ENCODE measurements at places on chromosomes 6 and 20.

DNA sequence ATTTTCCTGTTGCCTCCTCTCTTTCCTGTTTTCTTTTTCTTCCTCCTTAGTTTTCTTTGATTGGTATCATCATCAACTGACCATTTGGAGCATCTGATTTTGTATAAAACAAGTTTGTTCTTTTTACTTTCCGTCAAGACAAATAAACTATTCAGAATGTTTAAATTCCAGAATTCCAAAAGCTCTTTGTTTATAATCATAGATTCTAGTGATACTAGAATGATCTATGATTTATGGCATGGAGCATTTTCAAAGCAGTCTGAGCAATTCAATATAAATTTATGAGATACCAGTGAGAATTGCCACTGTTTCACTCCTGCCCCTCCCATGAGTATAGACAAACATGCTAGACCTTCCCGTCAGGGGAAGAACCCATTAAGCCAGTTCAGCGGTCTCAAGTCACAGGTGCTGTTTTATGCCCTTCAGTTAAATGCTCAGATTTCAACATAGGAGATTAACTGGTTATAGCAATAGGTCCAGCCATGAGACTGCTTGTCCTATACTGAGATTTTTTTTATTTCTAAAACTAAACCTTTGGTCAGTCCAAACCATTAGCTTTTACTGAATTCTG, 60.7 kb downstream of the GRIK2 start:
- DNase-seq, result no peak

- DNase-seq, result no peak
Measured at GRCh38 chr6:106163966-106164877, 78.1 kb downstream of the PRDM1 start.

GRCh38 chr20:44465001-44465560, 10.6 kb upstream of the TTPAL start:
- no peak for DNase-seq

- DNase-seq, result no peak
Measured at GRCh38 chr6:27096834-27097511, 150.5 kb upstream of the PRSS16 start.

DNA sequence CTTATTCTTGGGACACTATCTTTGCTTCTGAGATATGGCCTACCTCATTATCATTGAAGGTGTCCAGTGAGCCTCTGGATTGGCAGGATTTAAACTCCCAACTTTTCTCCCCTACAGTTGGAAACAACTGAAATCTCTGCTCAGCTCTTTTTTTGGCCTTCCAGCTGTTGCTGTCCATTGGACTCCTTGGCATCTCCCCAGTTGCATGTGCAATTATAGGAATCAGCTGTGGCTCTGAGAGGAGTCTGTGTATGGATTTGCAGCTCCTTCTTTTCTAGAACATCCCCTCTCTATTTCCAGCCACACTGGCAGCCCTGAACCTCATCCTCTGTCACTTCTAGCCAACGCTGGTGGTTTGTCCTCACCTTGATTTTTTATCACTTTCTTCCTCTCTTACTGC, 21.2 kb downstream of the RAB22A start:
- no peak for DNase-seq

GRCh38 chr6:46993846-46994245, 48.3 kb downstream of the ADGRF1 start:
- no peak for DNase-seq

DNA sequence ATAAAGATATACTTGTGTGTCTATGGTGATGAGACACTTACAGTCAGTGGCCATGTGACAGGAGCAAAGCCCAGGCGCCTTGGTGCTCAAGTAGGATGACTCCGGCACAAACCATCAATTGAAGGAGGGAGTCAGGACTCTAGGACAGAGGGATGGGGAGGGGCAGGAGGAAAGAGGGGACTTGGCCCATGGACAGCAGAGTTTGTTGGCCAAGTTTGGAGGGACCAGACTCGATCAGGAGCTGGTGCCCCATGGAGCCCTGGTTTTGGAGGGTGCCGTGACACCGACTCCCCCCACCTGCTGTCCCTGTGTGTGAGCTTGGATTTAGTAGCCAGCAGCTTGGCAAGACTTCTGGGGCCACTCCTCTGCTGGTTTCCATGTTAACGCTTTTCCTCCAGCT, 66.1 kb downstream of the ADNP start:
- no peak for DNase-seq

DNA sequence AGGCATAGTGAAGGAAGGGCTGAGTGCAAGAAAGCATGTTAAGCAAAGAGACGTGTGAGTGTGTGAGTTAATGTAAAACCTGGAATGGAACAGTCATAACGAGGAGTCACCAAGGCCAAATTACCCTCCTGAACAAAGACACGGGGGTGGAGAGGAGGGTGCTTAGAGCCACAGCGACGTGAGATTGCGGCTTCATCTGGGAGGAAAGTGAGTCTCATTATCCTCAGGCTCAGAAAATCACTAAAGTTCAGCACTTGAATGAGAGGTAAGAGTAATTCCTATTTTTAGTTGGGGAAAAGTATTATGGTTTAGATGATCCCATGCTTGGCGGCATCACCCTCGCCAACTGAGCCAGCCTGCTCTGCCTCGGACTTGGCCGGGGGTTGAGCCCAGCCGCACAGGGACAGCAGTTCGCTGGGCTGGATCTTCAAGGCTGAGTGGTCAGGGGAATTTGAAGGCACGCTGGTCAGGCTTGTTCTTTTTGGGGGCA, 136.6 kb downstream of the DTNBP1 start:
- no peak for DNase-seq

DNA sequence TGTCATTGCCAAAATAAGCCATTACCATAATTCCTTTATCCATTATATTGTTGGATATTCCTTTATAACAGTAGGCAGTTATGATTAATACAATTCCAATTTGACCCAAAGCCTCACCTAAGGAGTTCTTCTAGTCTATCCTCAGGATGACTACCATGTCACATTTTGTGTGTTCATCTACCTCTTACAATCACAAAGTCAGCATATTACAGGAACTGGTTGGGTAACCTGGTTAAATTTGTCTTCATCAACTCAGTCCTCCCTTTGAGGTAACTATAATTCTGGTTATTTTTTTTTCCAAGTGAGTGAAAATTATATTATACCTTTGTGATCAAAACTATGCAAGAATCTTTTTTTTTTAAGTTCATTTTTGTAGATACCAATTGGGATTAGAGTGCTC, 540.5 kb downstream of the BTBD3 start:
- DNase-seq, result no peak

DNA sequence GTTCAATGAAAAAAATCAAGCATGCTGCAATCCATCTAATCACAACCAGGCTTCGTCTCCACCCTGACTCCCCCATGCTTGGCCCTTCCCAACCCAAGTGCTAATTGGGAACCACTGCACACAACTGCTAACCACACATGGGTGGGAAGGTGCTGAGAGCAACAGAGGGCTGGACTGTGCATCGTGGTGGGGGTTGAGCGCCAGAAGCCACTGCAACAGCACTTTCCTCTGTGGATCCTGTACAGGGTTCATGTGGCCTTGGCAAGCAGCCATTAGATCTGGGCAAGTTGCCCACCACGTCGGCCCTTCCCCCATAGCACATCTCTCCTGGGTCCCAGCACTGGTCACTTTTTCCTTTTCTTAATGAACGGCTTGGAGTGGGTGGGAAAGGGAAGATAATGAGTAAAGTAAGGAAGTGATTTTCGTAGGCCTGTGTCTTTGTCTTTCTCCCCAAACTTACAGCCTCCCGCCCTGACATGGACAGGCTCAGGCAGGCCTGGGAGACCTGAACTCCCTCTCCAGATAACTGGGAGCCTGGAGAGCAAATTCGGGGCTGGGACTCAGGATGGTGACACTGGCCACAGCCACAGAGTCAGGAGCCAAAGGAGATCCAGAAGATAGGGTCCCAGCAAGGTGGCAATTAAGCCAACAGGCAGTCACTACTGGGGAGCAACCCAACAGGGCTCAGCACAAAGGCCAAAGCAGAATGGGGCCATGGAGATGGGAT, 34.4 kb upstream of the MRPS10 start:
- DNase-seq, result no peak

DNA sequence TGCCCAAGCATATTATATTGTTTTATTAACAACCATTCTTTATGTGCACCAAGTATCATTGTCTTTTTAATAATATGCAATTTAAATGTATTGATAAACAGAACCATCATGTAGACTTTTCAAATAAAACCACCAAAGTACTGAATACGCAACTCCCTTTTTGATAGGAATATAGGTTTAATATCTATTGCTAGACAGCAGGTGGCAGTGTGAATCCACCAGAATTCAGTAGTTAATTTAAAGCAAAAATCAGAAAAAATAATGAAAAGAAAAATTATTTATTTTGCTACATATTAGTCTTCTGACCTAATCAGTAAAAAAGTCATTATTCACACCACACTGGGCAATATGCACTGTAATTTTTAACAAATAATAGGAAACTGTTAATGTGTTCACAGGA, 143.7 kb downstream of the KLHL32 start:
- no peak for DNase-seq

DNA sequence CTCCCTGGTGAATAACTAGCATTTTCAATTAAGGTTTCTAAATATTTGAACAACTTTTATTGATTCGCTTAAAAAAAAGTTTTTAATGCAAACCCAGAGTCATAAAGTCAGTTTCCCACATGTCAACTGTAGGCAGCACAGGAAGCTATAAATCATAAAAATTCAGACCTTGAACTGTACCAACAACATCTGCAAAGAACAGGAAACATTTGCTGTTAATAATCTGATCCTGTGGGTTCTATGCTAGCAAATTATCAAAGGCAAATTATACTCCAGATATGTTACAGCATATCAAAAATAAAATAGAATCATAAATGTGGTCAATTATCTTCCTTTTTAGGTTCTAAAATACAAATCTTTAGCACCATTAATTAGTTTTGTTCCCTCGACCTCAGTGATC, 16.6 kb upstream of the MAP7 start:
- DNase-seq, result no peak

DNA sequence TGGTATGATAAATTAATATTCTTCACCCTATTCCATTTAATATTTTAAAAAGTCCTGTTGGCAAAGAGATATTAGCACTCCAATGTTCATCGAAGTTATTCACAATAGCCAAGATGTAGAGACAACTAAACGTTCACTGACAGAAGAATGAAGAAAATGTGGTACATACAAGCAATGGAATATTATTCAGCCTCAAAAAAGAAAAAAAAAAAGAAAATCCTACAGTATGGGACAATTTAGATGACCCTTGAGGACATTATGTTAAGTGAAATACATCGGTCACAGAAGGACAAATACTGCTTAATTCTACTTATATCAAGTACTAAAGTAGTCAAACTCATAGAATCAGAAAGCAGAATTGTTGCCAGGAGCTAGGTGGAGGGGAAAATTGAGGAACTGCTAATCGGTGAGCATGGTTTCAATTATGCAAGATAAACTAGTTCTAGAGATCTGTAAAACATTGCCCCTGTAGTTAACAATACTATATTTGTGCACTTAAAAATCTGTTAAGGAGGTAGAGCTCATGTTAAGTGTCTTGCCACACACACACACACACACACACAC, 4.7 kb downstream of the GCLC start:
- DNase-seq, result no peak

GRCh38 chr6:87742106-87742505, 40.1 kb upstream of the AKIRIN2 start:
- DNase-seq, result no peak

DNA sequence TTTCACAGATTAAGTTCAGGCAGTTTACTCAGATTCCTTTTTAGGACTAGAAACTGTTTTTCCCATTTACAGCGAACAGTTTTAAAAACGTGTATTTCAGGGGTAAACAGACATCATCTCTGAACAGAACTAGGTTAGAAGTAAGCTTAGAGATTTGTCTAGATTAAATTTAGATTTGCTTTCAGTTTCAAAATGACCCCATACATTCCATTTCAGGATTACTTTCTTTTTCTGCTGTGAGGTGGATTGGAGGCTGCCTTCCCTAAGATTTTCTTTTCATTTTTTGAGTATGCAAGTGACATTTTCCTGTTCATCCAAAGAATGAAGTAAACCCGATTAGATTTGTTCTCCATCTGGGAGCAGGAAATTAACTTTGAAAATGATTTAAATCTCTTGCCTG, 747.2 kb downstream of the KHDRBS2 start:
- DNase-seq, result no peak

DNA sequence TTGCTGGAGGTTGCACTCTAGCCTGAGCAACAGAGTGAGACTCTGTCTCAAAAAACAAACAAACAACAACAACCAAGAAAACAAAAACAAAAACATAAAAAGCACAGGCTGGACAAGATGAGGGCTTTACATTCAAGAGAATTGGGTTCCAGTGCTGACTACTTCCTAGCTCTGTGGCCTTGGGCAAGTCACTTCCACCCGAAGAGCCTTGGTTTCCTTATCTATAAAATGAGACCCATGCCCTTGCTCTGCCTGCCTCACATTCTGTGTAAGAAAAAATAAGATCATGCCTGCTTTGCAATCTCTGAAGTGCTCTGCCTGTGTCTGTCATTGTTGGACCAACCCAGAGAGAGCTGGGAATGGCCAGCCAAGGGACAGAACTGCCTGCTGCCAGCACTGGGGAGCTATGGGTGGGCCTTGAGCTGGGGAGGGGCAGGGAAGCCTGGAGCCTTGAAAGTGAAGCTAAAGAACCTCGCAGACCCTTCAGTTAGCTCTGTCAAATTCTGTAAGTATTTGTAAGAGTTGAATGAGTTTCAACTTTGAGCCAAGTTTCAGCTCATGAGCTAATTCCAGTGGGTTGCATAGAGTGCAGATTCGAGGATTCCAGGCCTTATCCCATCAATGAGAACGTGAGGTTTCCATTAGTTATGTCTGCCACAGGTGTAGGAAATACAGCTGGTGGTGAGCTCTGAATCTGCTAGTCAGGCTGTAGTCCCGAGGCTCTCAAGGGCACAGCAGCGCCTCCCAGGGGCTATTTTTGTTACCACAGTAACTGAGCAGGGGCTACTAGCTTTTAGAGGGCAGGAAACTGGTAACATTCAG, 93.2 kb downstream of the DLGAP4 start:
- DNase-seq, result no peak

GRCh38 chr20:47915495-47915894, 130.2 kb upstream of the SULF2 start:
- no peak for DNase-seq

- DNase-seq, result no peak
Measured at GRCh38 chr6:137363805-137364138, 130.4 kb downstream of the OLIG3 start.

DNA sequence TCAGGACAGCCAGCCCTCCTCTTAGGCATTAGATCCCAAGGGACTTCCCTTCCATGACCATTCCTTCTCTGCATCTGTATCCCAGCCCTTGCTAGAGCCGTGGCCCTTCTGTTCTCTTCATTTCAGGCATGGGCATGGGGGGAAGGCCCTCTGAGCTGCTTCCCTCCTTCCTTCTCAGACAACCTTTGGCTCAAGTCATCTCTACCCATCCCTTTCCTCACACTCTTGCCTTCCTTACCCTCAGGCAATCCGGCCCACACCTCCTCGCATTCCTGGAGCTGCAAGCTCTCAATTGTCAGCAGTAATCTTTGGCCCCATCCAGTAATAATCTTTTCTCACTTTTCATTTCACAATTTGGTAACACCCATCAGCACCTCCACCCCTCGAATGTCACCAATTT, 426.9 kb upstream of the JARID2 start:
- DNase-seq, result no peak

GRCh38 chr6:2950713-2951112, 20.7 kb downstream of the SERPINB6 start:
- no peak for DNase-seq

- DNase-seq, result no peak
Measured at GRCh38 chr6:140620496-140620895, 1246.0 kb upstream of the CITED2 start.

- no peak for DNase-seq
Measured at GRCh38 chr6:154367336-154367735, 10.7 kb upstream of the IPCEF1 start.
